AG08395 (cell line): ENCODE measurements at places on chromosomes 11 and 22.

DNA sequence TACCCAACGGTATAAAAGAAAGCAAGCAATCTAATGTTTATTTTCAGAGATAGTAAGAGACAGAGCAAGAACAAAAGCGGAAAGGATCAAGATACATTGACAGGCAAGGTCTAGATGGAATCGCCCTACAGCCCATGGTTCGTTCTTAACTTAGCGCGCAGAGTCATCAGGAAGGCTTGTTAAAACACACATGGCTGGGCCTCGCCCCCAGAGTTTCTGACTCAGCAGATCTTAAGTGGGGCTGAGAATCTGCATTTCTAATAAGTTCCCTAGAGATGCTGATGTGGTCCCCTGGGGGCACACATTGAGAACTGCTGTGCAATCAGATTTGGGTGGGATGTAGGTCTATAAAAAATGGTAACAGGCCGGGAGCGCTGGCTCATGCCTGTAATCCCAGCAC, 35.8 kb upstream of the CHRM4 start:
- no peak for DNase-seq

GRCh38 chr11:65291613-65292012, 23.1 kb upstream of the CDC42EP2 start:
- peak; percentile 52 for DNase-seq

DNA sequence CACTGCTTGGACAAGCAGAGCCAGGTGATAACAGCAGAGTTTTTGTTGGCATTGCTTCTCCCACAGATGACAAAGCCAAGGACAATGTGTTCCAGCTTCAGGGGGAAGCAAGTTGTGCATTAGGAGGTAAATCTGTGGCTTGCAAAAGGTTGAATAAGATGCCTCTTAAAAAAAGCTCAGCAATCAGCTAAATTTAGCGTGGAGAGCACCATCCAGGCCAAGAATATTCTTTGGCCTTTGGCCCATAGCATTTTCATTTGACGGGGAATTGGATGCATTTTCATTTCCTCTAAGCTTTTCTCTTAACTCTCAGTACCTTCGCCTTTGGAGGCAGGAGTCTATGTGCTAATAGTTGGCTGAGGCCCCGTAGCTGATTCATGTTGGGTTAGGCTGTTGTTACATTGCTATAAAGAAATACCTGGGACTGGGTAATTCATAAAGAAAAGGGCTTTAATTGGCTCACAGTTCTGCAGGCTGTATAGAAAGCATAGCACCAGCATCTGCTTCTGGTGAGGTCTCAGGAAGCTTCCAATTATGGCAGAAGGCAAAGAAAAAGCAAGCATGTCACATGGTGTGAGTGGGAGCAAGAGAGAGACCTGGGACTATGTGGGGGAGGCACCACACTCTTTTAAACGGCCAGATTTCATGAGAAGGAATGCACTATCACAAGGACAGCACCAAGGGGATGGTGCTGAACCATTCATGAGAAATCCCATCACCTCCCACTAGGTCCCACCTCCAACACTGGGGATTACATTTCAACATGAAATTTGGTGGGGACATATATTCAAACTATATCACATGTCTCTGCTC, 350.1 kb upstream of the C11orf87 start:
- DNase-seq: peak; percentile 14

- DNase-seq: no peak
These were observed 14.0 kb downstream of the SAMM50 start for GRCh38 chr22:43969021-43969878.

DNA sequence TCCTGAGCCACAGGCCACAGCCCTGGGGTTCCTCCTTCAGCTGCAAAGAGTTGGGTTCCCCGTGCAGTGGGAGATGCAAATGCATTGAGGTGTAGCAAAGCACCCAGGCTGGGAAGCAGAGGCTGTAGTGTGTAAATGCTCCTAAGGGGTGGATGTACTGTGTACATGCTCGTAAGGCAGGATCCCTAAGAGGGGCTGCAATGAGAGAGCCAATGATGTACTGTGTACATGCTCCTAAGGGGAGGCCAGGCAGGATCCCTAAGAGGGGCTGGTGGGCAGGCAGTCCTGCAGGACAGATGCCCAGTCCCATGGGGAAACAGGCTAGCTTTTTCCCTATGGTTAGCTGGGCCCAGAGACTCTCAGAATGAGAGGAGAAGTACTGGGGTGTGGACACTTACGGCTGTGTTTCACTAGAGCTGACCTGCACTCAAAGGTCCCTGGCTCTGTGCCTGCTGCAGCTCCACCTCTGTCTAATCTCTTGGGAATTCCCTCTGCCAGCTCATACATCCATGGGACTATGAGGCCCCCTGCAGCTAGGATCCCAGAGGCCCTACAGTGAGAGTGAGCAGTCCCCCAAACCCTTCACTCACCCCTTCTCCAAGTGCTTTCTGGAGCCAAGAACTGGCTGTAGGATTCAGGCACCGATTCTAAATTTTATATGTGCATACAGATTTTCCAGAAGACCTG, 261.9 kb upstream of the LUZP2 start:
- no peak for DNase-seq

- no peak for DNase-seq
These were observed 121.7 kb downstream of the PARVA start for GRCh38 chr11:12499071-12499470.

GRCh38 chr11:5922749-5923426, 19.2 kb upstream of the OR56A3 start:
- DNase-seq: no peak

DNA sequence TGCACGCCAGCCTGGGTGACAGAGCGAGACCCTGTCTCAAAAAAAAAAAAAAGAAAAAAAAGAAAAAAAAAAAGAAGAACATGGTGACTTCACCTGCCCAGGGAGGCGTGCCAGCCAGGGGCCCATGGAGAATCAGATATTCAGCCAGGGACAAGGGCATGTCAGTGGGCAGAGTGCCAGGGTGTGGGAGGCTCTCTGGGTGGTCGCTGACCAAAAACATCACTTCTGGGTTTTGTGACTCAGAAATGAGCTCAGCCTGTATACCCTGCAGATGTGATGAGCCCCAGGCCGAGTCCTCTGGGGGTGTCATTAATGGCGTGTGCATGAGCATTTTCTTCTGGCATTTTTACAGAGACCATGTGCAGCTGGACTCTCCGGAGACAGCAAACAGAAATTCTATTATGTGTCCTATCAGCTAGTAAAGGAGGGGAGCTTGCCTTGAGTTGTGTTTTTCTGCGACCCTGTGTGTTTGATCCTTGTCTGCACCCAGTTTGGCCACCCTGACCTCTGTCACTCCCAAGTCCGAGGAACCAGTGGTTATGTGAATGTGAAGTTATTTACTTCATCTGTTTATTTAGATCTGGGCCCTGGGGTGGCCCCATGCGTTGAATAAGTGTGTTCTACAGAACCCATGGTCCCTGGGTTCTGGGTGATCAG, 53.6 kb downstream of the BCR start:
- peak; percentile 47 for DNase-seq

DNA sequence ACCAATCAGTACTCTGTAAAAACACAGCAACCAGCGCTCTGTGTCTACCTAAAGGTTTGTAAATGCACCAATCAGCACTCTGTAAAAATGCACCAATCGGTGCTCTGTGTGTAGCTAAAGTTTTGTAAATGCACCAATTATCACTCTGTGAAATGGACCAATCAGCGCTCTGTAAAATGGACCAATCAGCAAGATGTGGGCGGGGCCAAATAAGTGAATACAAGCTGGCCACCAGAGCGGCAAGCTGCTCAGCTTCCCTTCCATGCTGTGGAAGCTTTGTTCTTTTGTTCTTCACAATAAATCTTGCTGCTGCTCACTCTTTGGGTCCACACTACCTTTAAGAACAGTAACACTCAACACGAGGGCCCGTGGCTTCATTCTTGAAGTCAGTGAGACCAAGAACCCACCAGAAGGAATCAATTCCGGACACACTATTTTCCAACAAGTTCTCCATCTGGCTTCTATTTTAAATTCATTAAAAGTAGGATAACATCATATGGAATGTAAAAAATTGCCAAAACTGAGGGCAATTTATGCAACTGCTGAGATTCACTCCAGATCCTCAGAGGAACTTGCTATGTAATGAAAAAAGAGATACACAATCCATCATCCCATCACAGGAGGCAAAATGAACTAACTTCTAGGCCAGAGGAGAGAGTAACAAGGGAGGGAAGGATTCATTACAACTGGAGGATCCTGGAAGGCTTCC, 3.1 kb upstream of the PANX1 start:
- DNase-seq: no peak

GRCh38 chr11:614623-615503, 887 bp downstream of the IRF7 start:
- no peak for DNase-seq

DNA sequence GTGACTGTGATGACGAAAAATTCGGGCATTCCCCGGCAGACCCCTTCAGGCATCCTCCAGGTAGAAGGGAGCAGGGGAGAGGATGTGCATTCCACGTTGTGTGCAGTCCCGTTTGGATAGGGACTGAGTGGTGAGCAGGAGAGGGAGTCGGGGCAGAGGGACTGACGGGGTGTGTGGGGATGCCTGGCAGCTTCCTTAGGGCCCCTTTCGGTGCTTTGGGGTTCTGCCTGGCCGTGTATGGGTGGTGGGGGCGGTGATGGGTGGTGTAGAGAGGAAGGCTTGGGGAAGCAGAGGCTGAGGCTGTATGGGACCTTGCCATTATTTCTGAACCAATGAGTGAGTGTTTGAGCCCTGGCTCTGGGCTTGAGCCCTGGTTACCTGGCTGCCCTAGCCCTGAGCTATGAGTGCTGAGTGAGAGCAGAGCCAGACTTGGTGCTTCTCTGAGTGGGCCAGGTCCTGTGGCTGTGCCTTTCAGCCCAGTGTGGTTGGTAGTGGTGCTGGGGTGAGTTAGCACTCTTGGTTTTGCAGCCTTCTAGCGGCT, 914 bp downstream of the INPPL1 start:
- no peak for DNase-seq

DNA sequence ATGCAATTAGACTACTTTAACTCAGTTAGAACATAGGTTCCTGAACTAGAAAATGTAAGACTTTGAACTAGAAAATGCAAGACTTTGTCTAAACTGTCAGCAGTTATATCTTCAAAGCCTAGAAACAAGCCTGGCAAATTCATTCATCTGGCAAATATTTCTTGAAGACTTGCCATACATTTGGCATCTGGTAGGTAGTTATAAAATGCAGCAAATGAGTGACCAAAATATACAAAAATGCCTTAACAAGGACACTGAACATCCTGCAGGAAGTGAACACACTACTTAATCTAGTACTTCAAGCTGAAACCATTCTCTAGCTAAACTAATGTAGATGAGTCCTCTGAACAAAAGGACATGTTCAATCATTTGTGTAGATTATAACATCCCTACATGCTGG, 84.7 kb upstream of the SCUBE2 start:
- DNase-seq: peak; percentile 9

DNA sequence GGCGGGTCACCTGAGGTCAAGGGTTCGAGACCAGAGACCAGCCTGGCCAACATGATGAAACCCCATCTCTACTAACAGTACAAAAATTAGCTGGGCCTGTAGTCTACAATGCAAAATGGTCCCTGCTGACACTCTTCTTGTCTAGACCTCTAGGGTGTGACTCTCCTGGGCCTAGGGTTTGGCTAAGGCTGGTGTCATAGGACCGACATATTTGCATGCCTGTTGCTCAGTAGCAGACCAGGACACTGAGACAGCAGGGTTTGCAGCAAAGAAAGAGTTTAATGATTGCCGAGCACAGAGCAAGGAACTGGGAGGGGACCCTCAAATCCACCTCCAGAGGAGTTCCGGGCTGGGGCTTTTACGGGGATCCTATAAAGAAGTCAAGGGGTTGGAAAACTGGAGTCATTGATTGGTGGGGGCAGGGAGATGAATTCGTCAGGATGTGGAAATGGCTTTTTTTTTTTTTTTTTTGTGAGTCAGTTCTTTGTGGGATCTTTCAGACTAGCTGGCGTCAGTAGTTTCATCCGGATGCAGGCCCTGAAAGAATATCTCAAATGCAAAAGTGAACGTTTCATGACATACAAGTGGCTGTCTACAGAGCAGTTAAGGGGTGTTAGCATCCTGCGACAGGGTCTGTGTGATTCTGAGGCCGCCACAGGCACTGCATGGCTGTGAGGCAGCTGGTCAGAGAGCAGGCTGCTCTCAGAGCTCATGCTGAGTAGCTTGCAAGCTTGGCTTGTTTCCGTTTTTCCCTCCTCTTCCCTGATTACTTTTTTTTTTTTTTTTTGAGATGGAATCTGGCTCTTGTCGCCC, 27.2 kb upstream of the A4GALT start:
- DNase-seq: peak; percentile 64

DNA sequence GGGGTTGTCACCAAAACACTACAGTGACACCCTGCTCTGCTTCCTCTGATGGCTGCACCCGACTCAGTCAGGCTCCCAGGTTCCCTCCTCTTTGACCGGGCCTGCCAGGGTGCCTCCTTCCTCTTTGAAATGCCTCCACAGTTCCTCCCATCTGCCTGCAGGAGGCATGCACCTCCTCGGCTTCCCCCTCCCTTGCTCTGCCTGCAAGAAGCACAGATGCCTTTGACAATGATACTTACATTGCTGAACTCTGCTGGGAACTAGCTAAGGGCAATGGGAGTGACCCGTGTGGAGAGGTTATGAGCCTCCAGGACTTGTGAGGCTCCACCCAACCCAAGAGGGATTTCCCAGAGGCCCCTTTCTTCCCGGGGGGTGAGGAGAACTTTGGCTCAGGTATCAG, 674.1 kb downstream of the OPCML start:
- DNase-seq: peak; percentile 43

- no peak for DNase-seq
These were observed 28.1 kb upstream of the P2RY2 start for GRCh38 chr11:73189723-73190556.

GRCh38 chr11:75469785-75470405, 36.9 kb upstream of the KLHL35 start:
- no peak for DNase-seq

DNA sequence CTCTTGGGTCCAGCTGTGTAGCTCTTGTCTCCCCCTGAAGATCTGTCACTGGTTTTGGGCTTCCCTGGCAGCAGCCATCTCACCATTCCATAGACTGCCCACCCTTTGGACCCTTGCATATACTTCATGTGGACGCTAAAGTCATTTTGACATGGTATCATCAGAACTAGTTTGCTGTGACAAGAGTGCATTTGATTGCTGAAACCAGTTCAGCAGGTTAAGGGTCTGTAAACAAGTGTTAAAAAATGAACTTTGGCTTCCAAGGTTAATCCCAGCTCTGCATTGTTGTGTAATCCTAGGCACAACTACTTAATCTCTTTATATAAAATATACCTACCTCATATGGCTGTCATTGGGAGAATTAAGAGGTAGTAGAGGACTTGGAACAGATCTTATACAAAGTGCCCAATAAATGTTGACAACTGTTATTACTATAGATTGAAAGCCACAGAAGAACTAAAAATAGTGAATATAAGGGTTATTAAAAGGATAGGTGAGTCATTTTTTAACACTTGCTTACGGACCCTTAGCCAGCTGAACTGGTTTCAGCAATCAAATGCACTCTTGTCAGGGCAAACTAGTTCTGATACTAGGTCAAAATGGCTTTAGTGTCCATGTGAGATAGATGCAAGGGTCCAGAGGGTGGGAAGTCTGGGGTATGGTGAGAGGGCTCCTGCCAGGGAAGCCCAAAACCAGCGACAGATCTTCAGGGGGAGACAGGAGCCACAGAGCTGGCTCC, 29.4 kb downstream of the CCDC90B start:
- DNase-seq: no peak
